Activated naive CD8-positive, alpha-beta T cell treated with anti-CD3 and anti-CD28 coated beads for 36 hours (primary cell): ENCODE measurements at places on chromosomes 1 and 21.

DNA sequence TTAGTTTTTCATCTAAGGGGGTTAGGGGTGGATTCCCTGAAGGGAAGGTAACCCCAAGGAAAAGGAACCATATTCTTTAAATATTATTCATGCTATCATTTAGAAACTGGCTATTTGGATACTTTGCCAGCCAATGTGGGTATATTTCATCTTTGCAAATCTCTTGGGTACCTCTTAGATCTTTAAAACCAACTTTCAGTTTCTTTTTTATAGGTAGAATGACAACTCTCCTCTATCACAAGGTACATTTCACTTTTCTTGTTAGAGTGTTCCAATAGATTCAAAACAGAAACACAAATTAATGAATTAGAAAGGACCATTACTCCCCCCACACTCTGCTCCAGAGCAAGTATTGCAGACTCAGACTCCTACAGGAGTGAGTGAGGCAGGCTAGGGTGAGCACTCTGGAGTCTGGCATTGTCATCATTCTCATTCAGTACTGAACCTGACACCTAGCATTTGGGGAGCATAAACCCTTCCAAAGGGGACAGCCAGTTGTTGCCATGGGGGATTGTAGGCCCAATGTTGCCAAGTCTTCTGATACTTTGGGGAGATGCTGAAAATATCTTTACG lies 43.0 kb downstream of the MACO1 start:
- peak; percentile 14 for DNase-seq

DNA sequence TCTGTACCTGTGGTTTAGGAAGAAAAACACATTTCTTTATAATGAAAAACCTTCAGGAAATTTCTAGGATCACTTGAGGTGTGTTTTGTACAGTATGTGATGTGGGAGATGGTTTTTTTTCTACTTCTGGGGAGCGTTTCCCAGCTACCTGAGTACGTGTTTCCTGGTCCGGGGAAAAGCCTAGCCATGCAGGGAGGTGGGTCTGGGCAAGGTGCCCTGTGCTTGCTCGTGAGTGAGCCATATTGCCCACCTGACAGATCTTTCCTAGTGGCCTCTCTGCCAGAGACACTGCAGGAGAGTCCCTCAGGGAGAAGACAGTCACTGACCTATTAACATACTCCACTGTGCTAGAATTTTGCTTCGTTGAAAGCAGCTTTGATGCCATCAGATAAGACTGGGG lies 41.3 kb downstream of the TRPM2 start:
- no peak for DNase-seq

DNA sequence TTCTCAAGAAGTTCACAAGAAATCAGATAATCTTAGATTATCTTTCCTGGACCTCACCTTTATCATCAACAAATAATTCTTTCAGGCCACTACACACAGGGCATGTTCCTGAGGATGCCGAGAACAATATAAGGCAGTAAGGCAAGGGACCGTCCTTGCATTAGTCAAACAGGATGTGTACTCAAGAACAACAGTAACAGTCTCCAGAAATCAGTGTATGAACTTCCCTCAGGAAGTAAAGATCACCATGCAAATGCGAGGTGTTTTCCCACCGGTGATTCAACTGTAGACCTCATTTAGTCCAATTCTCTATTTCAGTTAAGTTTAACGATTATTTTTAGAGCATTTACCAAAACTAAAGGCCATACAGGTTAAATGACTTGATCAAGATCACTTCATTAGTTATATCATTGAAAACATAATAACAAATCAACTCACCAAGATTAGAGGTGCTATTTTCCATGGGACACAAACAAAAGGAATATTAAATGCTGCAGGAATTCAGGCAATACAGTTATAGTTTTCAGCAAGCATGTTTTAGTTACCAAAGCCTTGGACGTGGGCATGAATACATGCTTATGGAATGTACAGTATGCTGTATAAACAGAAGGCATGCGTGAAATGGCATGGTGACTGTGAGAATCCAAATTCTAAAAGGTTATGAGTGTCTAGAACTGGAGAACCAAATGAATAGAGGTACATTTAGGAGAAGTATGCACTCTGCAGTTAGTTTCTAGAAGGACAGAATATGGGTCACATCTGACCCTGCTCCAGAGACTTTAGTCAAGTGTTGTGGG lies 145.2 kb downstream of the TNR start:
- no peak for DNase-seq

- no peak for DNase-seq
Measured at GRCh38 chr1:241645199-241645598, 5.0 kb upstream of the CHML start.

GRCh38 chr1:110690709-110691365 lies 16.1 kb upstream of the KCNA3 start:
- no peak for DNase-seq

GRCh38 chr1:19708567-19709110 lies 44.0 kb downstream of the HTR6 start:
- no peak for DNase-seq

DNA sequence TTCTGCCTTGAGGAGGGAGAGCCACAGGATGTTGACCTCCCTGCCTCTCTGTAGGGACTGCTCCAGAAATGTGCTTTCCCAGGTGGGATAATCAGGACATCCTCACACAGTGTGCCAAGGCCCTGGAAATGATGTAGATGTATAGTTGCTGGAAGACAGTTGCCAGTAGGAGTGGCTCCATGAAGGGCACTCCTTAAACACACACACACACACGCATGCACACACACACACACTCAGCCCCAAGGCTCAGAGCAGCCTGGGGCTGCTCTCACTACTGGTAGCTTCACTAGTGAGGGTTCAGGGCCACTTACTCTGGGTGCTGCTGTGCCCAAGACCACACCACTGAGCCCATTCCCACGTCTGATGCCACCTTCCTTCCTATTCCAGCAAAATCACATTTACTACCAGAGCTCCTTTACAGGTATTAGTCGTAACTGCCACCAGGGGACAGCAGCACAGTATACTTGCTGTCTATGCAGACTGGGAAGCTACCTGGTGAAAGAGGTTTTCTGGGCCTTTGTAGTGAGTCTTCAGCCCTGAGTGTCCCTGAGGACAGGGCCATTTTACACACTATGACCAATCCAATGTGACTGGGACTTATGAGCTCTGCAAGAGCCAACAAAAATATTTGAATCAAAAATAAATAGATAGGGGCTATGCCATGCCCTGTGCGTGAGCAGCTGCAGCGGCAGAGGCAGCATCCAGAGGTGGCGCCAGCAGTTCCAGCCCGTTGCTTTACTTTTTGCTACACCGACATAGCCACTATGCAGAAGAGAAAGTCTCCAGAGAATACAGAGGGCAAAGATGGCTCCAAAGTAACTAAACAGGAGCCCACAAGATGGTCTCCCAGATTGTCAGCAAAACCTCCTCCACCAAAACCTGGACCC lies 15.0 kb downstream of the CRNN start:
- no peak for DNase-seq

- no peak for DNase-seq
Measured at GRCh38 chr1:169201084-169201619, 94.7 kb downstream of the ATP1B1 start.

GRCh38 chr21:42900446-42900845 lies 7.3 kb downstream of the NDUFV3 start:
- no peak for DNase-seq

DNA sequence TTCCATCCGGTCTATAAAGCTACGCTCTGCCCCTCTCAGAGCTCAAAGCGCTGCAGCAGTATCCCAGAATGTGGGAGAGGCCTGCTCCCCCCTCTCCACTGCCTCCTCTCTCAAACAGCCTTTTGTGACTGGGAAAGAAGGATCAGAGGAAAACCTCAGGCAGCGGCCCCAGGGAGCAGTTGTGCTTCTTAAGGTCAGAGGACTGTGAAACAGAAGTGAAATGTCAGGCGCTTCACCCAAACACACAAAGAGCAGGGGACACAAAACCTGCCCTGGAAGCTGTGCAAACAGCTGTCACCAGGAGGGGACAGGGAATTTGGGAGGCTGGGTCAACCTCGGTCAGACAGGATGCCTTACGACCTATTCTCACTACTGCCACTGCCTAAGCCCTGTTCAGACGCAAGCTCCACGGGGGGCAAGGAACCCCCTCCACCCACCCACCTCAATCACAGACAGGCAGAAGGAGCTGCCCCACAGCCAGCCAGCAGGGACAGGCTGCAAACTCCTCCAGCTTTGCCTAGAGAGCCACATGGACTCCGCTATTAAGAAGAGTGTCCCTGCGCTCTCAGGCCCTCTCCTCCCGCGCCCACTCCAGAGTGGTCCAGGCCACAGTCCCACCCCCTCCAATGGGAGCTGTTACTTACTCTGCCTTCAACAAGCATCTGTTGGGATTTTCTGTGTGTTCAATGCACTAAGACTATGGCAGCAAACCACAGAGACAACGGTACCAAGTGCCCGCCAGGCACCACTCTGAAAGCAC lies 14.6 kb downstream of the SSBP3 start:
- no peak for DNase-seq

- no peak for DNase-seq
Measured at GRCh38 chr21:37210799-37211198, 56.3 kb downstream of the VPS26C start.
